Fibroblast of lung (primary cell): ENCODE measurements at places on chromosomes 6 and 20.

GRCh38 chr6:36025932-36026327, 1.5 kb upstream of the SLC26A8 start:
- peak; percentile 62 for DNase-seq

GRCh38 chr6:90124874-90125510, 171.7 kb downstream of the BACH2 start:
- no peak for DNase-seq

DNA sequence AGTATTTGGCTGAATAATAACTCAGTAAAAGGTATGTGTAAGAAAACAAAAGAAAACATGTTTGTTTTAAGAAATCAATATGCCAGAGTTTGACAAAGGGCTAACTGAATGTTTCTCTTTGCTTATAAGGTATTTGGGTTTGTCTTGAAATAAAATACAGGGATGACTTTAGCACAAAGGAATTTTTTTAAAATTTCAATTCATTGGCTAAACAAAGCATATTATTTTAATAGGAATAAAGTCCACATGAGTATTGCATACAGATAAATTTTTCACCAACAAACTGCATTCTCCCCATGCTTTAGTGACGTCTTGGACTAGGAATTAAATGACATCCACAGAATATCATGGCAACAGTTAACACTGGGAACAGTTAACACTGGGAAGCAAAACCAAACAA, 480.0 kb upstream of the JAG1 start:
- DNase-seq: peak; percentile 66

GRCh38 chr6:111266276-111266675, 179.0 kb downstream of the SLC16A10 start:
- no peak for DNase-seq

- DNase-seq: no peak
Observed at GRCh38 chr6:111927321-111927720, 54.1 kb upstream of the FYN start.

- DNase-seq: no peak
Observed at GRCh38 chr20:48777005-48777404, 50.8 kb downstream of the PREX1 start.

DNA sequence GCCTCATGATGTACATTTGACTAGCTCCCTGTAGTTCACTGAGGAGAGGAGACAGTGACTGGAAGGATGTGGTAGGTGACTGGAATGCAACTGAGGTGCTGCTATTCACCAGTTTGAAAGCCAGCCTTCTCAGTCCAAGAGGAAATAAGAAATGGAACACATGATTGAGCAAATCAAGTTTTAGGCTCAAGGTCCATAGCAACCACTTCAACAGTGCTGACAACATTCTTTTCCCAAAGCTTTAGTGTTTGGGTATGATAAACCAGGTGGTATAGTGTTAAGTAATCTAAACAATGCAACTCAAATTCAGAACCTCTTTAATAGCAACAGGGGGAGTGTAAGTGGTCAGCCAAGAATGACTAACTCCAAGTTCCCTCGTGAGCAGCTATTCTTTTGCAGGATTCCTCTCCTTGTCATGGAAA, 9.2 kb downstream of the ZHX3 start:
- DNase-seq: peak; percentile 76

- peak; percentile 23 for DNase-seq
Observed at GRCh38 chr20:38434301-38434741, 807 bp downstream of the SNHG17 start.

GRCh38 chr6:113696960-113697359, 160.2 kb upstream of the MARCKS start:
- no peak for DNase-seq

- DNase-seq: no peak
Observed at GRCh38 chr6:80314531-80314930, 208.1 kb downstream of the BCKDHB start.
